Ovary (tissue), 10 donors: ENCODE measurements at places on chromosomes 7 and 10.

DNA sequence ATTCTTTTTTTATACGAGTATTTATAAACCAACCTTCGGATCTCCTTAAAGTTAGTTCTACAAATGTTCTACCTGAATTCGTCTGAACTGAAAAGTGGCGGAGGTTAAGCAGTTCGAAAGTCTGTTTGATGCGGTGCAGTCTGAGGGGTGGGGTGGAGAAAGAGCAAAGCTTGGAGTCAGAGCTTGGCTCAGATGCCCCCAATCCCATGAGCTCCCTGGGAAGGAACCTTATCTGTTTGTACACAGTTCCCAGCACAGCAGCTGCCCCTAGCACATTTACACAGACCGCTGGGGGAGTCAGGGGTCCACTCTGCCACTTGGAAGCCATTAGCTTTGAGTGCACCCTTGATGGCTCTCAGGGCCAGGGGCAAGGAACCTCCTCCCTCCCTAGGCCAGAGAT, 30.8 kb downstream of the CPXM2 start:
- DNase-seq, result no peak

DNA sequence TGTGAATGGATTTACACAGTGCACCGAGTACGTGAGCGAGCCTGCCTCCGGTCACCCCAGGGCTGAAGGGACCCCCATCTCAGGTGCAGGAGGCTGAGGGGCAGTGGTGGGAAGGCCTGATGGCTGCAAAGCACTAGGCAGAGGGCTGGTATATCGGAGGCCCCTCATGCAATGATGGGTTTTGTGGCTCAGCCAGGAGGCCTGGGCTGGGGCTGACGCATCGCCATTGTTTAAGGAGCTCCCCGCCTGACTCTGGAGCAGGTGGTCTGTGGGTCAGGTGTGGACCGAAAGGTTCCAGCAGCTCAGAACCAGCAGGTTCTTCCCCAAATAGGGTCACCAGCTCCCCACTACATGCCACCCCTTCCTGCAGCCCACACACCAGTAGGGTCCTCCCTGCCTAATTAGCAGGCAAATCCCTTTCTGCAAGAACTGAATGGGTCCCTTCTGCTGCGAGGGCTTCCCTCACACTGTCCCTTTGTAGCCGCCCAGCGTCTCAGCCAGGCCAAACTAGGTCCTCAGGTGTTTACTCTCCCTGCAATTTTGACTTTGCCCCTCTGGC, 33.0 kb downstream of the OAT start:
- no peak for DNase-seq

- no peak for DNase-seq
Observed at GRCh38 chr7:25596443-25596842, 368.2 kb upstream of the NPVF start.

GRCh38 chr10:93398528-93398927, 83.6 kb downstream of the MYOF start:
- DNase-seq, result no peak

- no peak for DNase-seq
Observed at GRCh38 chr7:158406801-158407200, 180.8 kb downstream of the PTPRN2 start.

- DNase-seq, result no peak
Observed at GRCh38 chr10:89053555-89053954, 63.0 kb downstream of the FAS start.

DNA sequence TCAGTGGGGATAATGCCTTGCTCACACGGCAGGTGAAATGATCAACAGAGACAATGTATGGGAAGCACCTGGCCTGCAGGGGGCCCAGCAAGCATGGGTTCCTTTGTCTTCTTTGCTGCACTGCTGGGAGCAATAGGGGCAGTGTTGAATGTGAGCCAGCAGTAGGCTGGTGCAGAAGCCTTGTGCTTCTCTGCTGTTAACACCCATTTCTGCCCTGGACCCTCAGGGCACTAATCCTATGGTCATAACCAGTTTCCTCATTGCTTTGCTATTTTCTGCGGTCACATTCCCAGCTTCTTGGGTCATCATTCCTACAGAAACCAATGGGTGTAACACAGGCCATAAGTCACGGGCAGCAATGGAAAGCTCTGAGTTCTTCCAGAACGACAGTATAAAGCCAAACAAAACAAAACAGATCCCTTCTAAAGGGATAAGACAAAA, 10.9 kb upstream of the LGI1 start:
- DNase-seq, result no peak

DNA sequence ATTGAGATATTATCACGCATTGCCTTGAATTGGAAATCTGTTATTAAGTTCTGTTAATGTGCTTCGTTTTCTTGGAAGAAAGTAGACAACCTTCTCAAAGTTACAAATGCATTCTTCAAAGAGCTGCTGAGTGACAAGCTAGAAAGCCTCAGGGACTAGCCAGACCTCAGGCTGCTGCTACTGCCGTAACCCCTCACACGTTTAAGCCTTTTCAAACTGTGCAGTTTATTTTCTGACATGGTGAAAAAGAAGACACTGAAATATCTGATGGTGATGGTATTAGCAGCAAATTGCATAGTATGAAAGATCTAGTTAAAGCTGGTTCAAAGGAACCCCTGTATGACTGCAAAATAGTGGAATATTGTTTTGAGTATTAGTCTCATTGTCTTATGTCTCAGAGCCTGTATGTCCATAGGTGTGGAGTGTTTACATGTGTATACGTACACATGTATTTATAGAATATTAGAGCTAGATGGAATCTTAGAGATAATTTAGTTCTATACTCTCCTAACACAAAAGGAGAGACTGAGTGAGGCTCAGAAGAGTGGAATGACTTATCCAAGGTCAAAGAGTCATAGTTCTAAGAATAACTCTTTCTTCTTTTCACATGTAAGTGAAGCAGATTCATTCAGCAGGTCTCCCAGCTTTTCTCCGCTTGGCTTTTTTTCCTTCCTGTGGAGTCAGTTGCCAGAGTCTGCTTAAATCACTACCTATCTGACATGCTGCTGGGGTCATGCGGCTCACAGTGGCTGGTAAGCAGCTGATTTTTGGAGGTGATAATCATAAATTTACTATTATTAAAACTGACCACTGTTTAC, 431.9 kb downstream of the PLXDC2 start:
- no peak for DNase-seq
